AG04450 (cell line): ENCODE measurements at places on chromosomes 1 and 21.

- DNase-seq = no peak
Observed at GRCh38 chr1:246687002-246687401, 37.2 kb upstream of the SCCPDH start.

GRCh38 chr1:2452201-2452931 lies 23.7 kb upstream of the PLCH2 start:
- DNase-seq = no peak

- DNase-seq = peak; percentile 58
Observed at GRCh38 chr1:37574834-37575480, 18.2 kb downstream of the DNALI1 start.

GRCh38 chr1:147341246-147341645 lies 98.8 kb downstream of the CHD1L start:
- no peak for DNase-seq

- no peak for DNase-seq
Observed at GRCh38 chr1:229863651-229864545, 203.1 kb upstream of the GALNT2 start.

DNA sequence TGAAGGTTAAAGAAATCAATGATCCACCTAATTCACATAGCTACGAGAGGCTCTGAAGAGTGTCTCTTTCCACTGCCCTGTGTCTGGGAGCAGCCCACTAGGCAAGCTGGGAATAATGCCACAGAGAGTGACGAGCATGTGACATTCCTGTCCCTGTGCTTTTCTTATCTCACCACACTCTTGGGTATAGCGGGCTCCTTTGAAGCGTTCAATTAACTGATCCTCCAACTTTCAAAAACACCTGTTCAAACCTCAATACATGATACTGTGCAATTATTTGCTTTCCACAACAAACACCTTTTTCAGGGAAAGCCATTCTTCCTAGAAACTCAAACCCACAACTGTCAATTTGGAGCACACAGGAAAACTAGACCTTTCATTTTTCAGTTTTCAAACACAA lies 43.4 kb downstream of the PLPP3 start:
- no peak for DNase-seq

- no peak for DNase-seq
Observed at GRCh38 chr1:116386042-116386441, 13.0 kb downstream of the ATP1A1 start.

- DNase-seq = no peak
Observed at GRCh38 chr1:11321656-11322491, 48.9 kb downstream of the UBIAD1 start.
